CD4-positive, alpha-beta T cell treated with Interleukin-17A for 1 hour (primary cell): ENCODE measurements at places on chromosomes 6 and 20.

GRCh38 chr6:31426395-31427354, 23.3 kb downstream of the MICA start:
- DNase-seq: no peak

- no peak for DNase-seq
Observed at GRCh38 chr6:22349051-22349450, 52.2 kb upstream of the PRL start.

- DNase-seq: no peak
Observed at GRCh38 chr20:37200926-37201826, 21.8 kb upstream of the MROH8 start.

DNA sequence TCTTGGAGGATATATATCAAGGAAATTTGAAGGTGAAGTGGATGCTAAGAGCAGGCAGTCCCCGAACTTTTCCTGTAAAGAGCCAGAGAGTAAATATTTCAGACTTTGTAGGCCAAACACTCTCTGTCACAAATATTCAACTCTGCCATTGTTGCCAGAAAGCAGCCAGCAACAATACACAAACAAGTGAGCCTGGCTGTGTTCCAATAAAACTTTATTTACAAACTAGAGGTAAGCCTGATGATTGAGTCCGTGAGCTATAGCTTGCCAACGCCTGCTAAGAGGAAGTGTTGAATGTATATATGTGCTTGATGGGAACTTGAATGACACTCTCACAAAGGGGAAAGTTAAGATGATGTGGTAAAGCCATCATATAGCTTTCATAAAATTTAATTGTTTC, 166.0 kb upstream of the PLN start:
- DNase-seq: no peak

- DNase-seq: no peak
Observed at GRCh38 chr20:58709703-58710039, 17.1 kb downstream of the NPEPL1 start.

DNA sequence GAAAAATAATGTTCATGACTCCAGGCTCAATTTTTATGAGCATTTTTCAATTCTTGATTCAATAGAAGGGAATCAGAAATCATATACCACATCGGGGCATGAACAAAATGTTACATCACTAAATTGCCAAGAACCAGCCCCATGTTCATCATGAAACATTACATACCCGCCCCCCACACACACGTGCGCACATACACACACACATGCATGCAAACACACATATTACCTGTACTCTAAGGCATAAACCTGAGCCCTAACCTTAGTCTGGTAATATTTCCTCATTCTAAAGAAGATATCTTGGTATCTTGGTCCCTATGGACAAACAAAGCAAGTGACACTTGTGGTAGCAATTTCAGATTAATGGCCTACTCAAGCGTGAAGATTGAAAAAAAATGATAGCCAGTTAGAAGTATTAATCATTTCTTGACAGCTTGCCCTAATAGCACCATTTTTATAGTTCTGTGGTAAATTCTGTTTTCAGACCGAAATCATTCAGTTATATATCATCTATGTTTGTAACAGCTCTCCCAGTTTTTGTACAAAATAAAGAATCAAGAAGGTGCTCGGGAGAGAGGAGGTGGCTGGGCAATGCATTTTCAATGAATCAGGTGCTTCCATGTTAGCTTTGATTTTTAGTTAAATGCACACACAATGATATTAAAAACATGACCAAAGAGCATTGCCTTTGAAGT, 95.4 kb upstream of the DOK5 start:
- DNase-seq: no peak

DNA sequence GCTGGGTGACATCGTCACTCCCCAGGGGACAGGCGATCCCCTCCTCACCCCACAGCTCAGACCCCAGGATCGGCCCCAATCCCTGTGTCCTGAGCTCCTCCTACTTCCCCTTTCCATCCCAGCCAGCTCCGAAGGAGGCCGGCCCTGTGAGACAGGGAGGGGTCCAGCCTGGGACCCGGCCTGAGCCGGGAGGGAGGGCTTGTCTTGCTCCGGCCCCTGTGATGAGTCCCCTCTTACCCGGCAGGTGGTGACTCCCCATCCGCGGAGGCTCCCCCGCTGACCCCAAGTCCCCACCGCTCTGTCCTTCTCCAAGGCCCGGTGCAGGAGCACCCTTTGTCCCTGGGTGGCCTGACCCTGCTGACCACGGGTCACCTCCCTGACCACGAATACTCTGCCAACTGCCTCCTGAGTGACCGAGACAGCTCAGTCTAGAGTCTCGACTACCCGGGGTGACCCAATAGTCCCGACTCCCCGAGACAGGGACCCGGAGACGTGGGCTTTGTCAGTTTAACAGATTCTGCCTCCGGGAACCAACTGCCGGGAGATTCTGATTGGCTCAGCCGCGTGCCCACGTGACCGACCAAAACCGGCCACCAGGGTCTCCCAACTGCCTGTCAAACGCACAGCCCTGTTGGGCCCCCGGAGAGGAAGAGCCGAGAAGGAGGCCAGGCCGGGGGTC, 187.4 kb upstream of the PROKR2 start:
- no peak for DNase-seq

DNA sequence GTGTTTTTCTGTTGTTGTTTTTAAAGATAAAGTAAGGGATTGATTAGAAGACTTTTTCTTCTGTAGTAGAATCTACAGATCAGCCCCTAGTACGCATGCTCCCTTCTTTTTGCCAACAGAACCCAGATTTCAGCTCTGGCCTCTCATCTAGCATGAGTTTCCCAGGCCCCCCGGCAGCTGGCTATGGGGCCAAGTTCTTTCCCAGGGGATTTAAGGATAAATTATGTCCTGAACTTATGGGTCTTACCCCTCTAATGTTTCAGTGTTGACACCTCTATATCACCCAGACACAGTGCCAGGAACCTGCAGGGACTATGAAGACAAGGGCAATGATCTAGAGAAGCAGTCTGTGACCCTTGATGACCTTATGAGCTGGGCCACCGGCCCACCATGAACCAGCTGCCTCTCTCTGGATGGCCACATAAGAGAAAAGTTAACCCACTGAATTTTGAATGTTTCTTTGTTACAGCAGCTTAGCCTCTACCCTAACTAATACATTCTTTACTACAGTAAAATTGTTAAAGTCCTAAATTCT, 150.5 kb downstream of the UNC5CL start:
- DNase-seq: no peak

GRCh38 chr20:8117636-8118035, 14.4 kb upstream of the PLCB1 start:
- no peak for DNase-seq
